ENCODE measurements at places on chromosomes 6 and 20. TPM values are rescaled to one million over a fixed set of nuclear protein-coding genes. Genes with fewer than 3 reads are reported as not detected.
A peak's percentile ranks its signal among the peaks of the same experiment; 100 is the strongest.

- H3K4me3 ChIP-seq: no peak overlapping the region
- no peak for DNase-seq
- H3K27me3 ChIP-seq: no peaks in the 10 kb centered on the region
- H3K4me1 ChIP-seq: no peaks in the 10 kb centered on the region
These were observed 174.3 kb upstream of the NRSN1 start for GRCh38 chr6:23951691-23952090.

- H3K36me3 ChIP-seq: peaks cover 15% of the 10 kb centered on the region
- H3K27me3 ChIP-seq: no peaks in the 10 kb centered on the region
- H3K27ac ChIP-seq: peak overlapping the region; percentile 56
- DNase-seq: no peak
These were observed 38.4 kb downstream of the ZMYND8 start for GRCh38 chr20:47318027-47318585.

GRCh38 chr20:42391807-42392206 lies 773.6 kb upstream of the CHD6 start:
- H3K4me1 ChIP-seq: no peaks in the 10 kb centered on the region
- no peaks in the 10 kb centered on the region for H3K27me3 ChIP-seq
- DNase-seq: no peak
- H3K36me3 ChIP-seq: no peaks in the 10 kb centered on the region

DNA sequence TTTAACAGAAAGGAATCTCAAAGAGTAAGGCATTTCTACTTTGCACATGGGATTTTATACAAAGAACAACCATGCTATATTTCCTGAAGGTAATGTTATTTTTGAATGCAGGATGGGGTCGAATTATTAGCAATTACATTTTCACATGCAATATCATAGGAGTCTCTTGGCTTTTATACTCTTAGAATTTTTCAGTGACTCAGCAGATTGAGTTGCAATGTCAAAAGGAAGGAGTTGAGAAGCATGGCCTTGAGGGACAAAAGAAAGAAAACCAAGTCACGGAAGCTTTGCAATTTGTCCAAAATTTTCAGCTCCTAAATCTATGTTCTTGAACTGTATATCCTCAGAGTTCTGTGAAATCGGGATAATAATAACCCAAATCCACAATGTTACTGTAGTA lies 181.1 kb downstream of the GRM1 start:
- H3K36me3 ChIP-seq: no peaks in the 10 kb centered on the region
- H3K27ac ChIP-seq: no peak overlapping the region
- H3K4me3 ChIP-seq: no peak overlapping the region
- H3K4me1 ChIP-seq: peaks cover 3% of the 10 kb centered on the region
- no peak for DNase-seq

DNA sequence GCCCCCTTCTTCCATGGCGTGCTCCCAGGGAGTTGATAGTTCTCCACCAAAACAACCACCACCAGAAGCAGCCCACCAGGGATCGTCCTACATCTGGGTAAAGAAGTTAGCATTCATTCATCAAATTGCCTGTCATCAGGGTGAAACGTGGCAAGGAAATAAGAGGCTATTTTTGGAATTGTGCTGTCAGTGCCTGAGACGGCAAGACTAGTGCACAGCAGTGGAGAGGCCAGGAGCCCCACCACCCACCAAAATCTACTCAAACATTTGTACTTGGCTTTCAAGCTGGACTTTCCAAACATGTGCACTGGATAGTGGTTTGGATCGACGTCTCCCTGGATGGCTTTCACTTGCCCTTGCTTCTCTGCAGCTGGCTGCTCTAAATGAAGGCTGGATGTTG lies 44.8 kb downstream of the TXNDC5 start:
- no peaks in the 10 kb centered on the region for H3K36me3 ChIP-seq
- no peak overlapping the region for H3K4me3 ChIP-seq
- H3K27ac ChIP-seq: no peak overlapping the region

DNA sequence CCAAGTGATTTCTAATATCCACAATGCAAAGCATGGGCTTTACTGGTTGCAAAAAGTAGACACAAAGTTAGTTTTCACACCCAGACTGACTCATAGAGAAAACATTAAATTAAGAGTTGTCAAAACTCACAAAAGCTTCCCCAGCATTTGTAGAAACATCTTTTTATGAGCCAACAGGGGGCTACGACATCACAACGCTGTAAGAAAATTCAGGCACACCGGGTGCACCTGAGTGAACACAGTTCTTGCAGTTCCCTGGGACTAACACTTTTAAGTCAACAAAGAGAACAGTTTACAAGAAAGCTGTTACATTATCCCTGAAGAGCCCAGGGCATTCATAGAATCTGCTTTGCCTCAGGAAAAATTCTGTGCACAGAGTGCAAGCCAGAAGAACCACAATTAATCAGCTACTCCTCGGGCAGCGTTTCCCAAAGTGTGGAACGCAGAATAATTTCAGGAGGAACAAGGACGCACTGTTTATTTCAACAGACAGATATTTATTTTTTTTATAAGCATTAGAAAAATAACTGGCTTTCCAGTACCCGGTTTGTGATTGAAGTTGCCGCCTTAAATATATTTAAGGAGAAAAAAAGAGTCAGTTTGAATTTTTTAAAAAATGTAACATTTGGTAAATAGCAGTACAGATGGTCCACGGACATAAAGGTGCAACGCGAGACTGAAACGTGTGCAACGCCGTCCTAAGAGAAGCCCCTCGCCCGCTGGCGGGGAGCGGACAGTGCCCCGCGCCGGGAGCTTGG lies 1.2 kb downstream of the NCOA5 start:
- H3K27me3 ChIP-seq: no peaks in the 10 kb centered on the region
- peak overlapping the region; percentile 82 for H3K27ac ChIP-seq
- H3K4me1 ChIP-seq: peaks cover 35% of the 10 kb centered on the region
- DNase-seq: no peak
- H3K36me3 ChIP-seq: peaks cover 6% of the 10 kb centered on the region

DNA sequence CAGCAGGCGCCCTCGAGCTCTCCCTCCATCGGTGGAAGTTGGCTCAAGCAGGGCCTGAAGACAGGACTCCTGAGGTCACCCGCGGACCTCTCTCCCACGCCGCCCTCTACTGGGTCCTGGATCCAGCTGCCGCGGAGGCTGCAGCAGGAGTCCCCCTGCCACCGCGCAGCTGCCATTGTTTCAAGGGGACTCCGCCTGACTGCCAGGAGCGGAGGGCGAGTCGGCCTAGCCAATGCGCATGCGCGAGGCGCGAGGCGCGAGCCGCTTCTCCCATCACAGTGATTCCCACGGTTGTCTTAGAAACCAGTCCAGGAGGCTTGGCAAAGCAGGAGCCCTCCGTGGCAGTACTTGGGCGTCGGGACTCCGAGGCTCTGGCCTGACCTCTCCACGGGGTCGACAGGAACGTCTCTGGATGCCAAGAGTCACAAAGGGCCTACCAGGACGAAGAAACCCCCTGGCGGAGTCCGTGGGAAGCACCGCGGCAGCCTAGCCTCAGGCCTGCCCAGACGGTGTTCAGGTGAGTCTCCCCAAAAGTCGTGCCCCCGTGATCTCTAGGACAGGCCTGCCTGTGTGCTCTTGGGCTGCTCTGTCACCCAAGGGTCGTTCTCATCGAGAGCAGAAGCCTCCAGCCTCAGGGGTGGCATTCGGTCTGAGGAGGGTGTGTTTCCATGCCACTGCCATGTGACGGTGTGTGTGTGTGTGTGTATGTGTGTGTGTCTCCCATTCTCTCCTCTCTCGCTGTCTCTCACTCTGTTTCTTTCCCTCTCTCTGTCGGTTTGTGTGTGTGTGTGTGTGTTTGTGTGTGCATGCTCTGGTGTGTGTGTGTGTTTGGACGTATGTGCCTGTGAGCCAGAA lies 290.6 kb upstream of the ZNF337 start:
- H3K4me3 ChIP-seq: peak overlapping the region; percentile 48
- peaks cover 5% of the 10 kb centered on the region for H3K4me1 ChIP-seq
- DNase-seq: peak; percentile 40

DNA sequence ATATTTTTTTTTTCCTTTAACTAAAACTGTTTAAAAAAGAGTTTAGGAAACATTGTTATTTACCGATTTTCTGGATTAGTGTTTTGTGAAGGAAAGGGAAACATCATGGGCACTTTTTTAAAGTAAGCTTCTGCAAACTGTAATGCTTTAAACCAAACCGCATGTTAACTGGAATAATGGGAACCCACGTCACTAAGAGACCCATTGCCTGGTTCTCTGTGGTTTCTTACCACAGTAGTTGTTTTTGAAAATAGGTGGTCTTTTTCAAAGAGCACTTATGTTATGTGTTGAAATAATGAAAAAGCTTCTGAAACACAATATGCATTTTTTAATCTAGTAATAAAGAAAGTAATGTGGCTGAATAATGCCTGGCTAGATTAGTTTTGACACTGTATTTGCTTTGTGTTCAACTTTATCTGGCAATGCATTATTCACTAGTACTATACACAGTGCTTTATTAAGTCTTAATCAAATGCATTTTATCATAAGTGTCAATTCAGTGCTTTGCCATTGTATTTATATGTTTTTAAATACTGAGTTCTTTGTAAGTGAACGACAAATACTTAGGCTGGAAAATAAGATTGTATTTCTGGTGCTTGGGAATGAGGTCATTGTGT lies 754.1 kb upstream of the FLRT3 start:
- no peak overlapping the region for H3K4me3 ChIP-seq
- no peaks in the 10 kb centered on the region for H3K4me1 ChIP-seq
- DNase-seq: no peak
- H3K27me3 ChIP-seq: no peaks in the 10 kb centered on the region
- H3K27ac ChIP-seq: no peak overlapping the region

- H3K27ac ChIP-seq: no peak overlapping the region
- DNase-seq: no peak
- no peaks in the 10 kb centered on the region for H3K27me3 ChIP-seq
- H3K4me1 ChIP-seq: no peaks in the 10 kb centered on the region
These were observed 173.1 kb upstream of the MMS22L start for GRCh38 chr6:97456070-97456469.

DNA sequence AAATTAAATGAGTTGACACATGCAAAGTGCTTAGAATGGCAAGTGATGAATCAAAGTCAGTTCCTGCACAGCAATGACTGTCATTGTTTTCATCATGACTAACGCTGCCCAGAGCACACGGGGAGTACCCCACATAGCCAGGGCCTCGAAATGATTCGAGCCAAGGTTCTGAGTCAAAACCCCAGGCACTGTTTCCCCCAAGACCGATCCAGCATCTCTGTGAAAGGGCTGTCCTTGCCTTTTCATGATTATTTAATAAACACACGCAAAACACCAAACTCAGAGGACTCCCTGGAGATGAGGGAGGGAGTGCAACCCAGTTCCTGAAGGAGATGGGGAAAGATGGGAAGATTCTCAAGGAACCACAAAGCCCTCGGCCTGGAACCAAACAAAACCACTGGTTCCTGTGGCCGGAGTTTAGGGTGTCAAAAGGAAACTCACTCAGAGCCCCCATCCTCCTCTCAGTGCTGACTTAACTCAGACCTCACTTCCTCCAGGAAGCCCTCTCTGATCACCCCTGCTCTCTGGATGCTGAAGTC lies 3.8 kb downstream of the PREX1 start:
- DNase-seq: peak; percentile 73
- peak overlapping the region; percentile 98 for H3K4me3 ChIP-seq
- H3K27ac ChIP-seq: peak overlapping the region; percentile 97
- H3K27me3 ChIP-seq: peaks cover 2% of the 10 kb centered on the region
- peaks cover 12% of the 10 kb centered on the region for H3K4me1 ChIP-seq

GRCh38 chr6:159044899-159045727 lies at the start of gene TAGAP:
Gene TAGAP (minus strand): TSS chr6:159044991. CDS start chr6:159044146, 845 bp downstream.
- H3K36me3 ChIP-seq: peaks cover 45% of the 10 kb centered on the region
- H3K27ac ChIP-seq: peak within 1 kb of the TSS; percentile 97
- peak within 1 kb of the TSS; percentile 95 for H3K4me3 ChIP-seq
- peaks cover 2% of the 10 kb centered on the region for H3K27me3 ChIP-seq
- H3K4me1 ChIP-seq: peaks cover 62% of the 10 kb centered on the region

DNA sequence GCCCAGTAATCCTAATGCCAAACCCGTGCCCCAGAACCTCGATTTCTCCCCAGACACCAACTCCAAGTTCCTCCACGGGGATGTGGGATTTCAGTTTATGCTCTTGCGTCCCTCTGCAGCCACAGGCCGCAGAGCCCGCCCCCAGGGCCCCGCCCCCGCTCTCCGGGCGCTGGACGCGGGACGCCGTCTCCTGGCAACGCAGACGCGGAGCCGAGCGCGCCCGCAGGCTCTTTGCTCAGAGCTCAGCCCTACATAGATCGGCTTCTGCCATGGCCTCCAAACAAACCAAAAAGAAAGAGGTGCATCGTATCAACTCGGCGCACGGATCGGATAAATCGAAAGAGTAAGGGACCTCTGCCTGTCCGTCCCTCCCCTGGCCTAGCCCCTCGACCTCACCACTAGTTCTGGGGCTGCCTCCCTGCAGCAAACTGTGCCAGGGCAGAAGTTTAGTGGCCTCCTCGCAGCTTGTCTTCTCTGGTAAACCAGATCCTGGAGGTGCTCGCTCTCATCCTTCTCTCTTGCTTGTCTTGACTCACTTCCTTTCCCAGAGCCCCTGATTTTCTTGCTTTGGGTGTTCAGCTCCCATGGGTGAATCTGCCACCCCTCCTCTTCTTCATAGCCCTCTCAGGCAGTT lies at the start of gene ADGB:
Gene ADGB, plus strand, starts transcription at position 201 of the 634 bp plus-strand sequence. Its CDS starts 69 bp downstream, at position 270.
- no peaks in the 10 kb centered on the region for H3K27me3 ChIP-seq
- DNase-seq: no peak
- peak within 1 kb of the TSS; percentile 24 for H3K4me3 ChIP-seq
- H3K27ac ChIP-seq: no peak within 1 kb of the TSS
- no peaks in the 10 kb centered on the region for H3K4me1 ChIP-seq

DNA sequence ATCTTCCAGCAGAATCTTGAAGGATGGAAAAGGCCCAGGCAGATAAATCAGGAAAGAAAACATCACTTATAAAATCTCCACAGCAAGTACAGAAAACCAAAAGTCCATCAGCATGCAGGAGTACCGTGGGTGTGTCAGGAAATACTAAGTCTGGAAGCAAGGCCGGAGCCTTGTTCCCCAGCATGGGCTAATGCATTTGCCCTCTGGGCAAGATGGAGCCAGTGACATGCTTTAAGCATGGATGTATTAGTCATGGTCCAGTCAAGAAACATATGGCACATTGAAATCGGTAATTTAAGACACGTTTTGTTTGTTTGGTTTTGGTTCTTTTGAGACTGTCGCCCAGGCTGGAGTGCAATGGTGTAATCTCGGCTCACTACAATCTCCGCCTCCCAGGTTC lies 506.0 kb upstream of the JARID2 start:
- H3K4me1 ChIP-seq: peaks cover 63% of the 10 kb centered on the region
- H3K4me3 ChIP-seq: no peak overlapping the region
- H3K27ac ChIP-seq: no peak overlapping the region
- H3K27me3 ChIP-seq: no peaks in the 10 kb centered on the region

- no peaks in the 10 kb centered on the region for H3K36me3 ChIP-seq
- H3K4me1 ChIP-seq: no peaks in the 10 kb centered on the region
- H3K27me3 ChIP-seq: peaks cover 2% of the 10 kb centered on the region
- no peak overlapping the region for H3K27ac ChIP-seq
- no peak overlapping the region for H3K4me3 ChIP-seq
- DNase-seq: no peak
These were observed 188.0 kb upstream of the HDDC2 start for GRCh38 chr6:125489579-125490285.

DNA sequence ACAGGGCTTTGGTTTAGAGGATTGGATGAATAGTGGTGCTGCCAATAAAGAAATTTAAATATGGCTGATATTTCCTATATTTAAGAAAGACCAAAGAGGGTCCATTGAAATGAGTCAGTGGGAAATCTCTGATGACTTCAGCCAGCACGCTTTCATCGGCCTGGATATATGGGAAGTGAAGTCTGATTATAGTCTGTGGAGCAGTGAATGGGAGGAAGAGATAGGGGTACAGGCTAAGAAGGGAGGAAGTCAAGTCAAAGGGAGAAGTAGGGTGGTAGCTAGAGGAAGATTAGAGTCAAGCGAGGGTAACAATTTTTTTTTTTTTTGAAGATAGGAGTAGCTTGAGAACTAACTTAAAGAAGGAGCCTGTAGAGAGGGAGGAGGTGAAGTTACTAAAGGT lies 22.7 kb downstream of the SLC16A10 start:
- H3K4me3 ChIP-seq: no peak overlapping the region
- no peak for DNase-seq
- no peak overlapping the region for H3K27ac ChIP-seq
- peaks cover 15% of the 10 kb centered on the region for H3K27me3 ChIP-seq
- H3K4me1 ChIP-seq: peaks cover 11% of the 10 kb centered on the region
- H3K36me3 ChIP-seq: no peaks in the 10 kb centered on the region

WFDC2 gene
- not detected for total RNA-seq
